ENCODE measurements at places on chromosomes 1 and 21. TPM values are rescaled to one million over a fixed set of nuclear protein-coding genes. Genes with fewer than 3 reads are reported as not detected.

Gene SPRR1B
- not detected for total RNA-seq

Gene NLRP3
- total RNA-seq, result 3.8 TPM

DNA sequence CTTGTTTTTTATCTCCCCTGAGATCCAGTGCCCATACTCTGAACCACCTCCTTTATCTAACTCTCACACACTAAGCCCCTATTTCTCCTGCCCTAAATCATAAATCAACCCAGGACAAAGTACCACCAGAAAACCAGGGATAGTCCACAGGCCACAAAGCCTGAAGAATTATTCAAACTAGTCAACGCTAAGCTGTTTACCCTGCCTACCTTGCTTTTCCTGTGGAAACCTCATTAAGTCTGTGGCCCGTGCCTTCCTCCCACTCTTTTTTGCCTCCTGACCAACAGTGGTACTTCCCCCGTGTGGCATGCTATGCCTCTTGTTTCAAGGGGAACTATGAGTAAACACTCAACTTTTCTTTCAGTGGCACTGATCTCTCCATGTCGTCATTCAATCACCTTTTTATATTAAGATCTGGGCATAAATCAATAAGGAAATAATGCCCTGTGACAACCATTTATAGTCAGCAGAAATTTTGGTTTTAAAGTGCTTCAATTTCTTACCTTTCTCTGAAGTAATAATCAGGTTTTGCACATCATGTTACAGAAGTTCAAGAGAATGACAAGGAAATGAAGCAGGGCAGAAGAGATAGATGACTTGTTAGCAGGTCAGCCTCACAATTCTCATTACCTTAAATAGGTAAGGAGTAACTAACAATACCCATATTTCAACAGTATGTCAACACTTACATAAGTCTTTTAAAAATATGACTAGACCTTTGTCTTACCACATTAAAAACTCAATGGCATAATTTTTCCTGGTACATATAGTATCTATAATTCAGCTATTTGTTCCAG is 32.1 kb downstream of the EYA3 start:
- no peak for DNase-seq

- no peak for DNase-seq
These were observed 123.3 kb upstream of the DPYD start for GRCh38 chr1:98044071-98044697.

Gene CFHR1
- total RNA-seq, result not detected

Gene C1orf87
- total RNA-seq, result not detected

DNA sequence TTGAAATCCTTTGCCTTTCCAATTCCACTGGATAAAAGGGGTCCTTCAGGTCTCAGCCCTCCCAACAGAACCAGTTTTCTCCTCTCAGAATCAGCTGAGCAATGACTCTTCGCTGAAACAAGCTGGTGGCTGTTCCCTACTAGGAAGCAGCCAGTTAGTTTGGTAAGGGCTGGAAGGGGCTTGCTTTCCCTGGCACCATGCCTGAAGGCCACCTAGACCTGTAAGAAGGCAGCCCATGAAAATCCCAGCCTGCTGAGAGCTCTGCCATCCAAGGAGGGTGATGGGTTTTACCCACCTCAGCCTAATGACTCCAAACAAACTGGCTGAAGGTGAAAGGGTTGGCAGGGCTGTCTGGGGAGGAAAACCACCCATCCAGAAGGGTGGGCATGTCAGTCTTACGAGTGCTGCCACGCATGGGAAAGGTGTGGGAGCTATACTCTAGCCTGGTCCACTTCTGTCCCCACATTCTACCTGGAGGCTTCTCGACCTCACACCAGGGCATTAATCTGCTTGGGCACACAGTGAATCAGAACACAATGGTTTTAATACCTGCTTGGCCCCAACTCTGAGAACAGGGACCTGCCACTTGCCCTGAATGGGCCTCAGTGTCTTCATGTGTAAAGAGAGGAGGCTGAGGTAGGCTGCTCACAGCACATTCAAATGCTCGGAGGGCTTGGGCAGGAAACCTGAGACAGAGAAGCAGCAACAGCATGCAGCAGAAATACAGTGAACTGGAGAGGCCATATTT is 53.0 kb downstream of the CD46 start:
- DNase-seq, result no peak

All from Daoy (cell line).